ENCODE measurements at places on chromosomes 7 and 10.

- no peak for DNase-seq
Observed at GRCh38 chr10:17703706-17704105, 48.3 kb upstream of the TMEM236 start.

- no peak for DNase-seq
Observed at GRCh38 chr10:66996996-66997395, 71.2 kb downstream of the LRRTM3 start.

- no peak for DNase-seq
Observed at GRCh38 chr10:63105225-63106110, 27.7 kb upstream of the NRBF2 start.

DNA sequence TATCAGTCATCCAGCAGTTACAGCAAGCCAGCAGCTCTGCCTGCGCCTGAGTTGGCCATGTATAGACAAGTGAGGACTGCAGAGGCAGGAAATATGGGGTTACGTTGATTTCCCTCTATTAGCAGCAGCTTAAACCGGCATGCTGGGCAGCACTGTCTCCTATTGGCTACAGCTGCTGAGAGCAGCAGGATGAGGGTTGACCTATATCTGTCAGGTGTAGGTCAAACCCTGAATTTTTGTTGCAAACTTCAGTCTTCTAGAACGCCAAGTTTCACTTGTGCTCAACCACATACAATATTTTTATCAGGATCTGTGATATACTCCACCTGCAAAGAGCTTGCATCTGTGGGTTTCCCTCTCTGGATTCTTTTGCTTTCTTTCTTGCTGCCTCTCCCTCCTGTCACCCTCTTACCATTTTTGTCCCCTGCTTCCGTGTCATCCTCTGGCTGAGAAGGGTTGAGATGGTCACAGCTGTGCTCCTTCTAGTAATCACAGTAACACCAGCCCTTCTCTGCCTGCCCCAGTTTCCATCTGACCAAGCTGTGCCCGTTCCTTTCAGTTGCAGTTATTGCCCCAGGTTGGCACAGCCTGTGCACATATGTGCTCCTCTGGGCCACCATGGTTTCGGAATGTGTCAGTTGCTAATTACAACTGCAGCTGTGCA is 23.8 kb upstream of the GLCCI1 start:
- DNase-seq, result no peak

- no peak for DNase-seq
Observed at GRCh38 chr7:30965883-30966282, 2.1 kb downstream of the GHRHR start.

Data from midbrain (tissue), 1 donor.